ENCODE measurements at places on chromosomes 2 and 18.

DNA sequence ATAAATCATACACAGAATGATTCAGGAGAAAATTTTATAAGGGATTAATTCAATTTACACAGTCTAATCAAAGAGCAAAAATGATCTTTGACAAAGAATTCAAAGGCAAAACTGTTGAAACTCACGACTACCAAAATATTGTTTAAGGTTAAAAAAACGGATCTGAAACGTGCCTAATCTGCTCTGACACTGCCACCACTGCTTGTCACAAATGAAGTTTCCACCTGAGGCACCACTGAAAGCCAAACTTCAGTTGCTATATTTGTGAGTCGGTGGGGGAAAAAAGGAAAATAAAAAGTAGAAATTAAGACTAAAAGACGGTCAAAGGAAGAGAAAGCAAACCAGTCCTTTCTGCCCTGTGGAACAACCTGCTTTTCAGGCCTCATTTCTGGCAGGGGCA, 140.6 kb upstream of the DNMT3A start:
- DNase-seq: no peak

GRCh38 chr2:236208019-236208926, 40.1 kb upstream of the GBX2 start:
- DNase-seq: no peak

- no peak for DNase-seq
These were observed 105.2 kb downstream of the RAD51AP2 start for GRCh38 chr2:17413036-17413435.

DNA sequence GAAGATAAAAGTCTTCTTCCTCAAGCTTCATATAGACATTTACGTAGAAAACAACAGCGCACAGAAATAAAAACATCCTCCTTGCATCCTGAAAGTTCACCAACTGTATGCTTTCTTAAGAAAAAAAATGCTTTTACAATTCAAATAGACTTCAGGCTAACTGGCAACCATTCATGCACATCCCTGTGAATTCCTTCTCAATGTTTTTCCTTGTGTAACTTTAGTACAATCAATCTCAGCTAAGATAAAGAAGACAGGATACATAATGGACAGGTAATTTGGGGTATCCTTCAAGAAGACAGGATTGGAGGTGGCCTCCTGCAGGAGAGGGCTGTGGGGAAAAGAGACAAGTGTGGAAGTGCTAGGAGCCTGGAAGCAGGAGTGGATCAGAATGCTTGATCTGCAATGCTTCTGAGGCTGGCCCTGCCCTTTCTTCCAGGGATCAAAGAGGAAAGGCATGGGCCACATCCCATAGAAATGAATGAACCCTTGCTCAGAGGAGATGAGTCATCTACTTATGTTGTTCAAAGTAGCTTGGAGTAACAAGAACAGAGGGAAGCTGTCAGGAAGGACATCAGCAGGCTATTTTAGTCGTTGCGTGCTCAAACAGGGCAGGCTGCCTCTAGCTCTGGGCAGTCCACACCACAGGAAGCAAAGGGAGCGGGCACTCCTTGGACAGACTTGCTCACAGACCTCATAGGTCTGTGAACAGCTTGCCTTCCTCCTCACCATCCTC, 126.6 kb downstream of the TMEM131 start:
- DNase-seq: peak; percentile 91

DNA sequence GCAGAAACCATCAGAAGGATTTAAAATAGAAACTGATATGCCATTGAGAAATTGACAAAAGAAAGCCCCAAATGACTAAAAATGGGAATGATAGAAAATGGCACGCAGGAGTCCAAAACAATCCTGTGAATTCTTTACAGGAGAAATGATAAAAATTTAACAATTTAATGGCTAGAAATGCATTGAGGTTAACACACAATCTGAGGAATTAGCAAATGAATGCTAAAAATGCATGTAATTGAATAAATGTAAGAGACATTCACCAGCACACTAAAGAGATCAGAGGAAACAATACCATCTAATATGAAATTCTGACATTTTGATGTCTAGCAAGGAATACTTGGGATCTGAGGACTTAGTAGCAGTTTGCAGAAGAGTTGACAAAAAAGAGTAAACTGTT, 37.0 kb downstream of the MARCHF4 start:
- DNase-seq: no peak
